ENCODE measurements at places on chromosomes 6 and 20.
A peak's percentile ranks its signal among the peaks of the same experiment; 100 is the strongest.

GRCh38 chr20:1997483-1998192, 3.8 kb upstream of the PDYN start:
- no peak for DNase-seq

DNA sequence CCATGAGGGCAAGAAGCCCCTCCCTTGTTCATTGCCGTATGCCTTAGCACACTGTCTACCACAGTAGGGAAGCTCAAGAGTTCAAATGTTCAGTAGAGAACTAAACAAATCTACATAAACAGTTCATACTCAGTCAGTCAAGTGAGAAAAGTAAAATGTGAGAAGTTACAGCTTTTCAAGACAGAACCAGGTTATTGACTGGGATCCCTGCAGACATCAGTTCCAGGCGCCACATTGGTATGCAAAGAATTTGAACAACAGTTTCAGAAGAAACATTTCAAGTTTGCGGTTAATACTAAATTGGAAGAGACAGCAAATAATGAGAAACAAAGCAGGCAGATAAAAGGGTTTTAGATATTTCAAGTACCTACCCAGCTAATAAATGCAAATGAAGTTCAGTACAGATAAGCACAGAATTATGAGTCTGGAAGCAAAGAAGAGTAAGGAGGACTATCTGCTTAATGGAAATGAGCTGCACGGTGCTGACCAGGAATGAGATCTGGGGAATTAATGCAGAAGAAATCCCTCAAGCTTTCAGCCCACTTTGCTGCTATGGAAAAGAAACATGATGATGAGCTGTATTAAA, 246.2 kb downstream of the HACE1 start:
- DNase-seq, result no peak

GRCh38 chr6:155341130-155341828, 27.0 kb upstream of the TFB1M start:
- DNase-seq, result no peak

DNA sequence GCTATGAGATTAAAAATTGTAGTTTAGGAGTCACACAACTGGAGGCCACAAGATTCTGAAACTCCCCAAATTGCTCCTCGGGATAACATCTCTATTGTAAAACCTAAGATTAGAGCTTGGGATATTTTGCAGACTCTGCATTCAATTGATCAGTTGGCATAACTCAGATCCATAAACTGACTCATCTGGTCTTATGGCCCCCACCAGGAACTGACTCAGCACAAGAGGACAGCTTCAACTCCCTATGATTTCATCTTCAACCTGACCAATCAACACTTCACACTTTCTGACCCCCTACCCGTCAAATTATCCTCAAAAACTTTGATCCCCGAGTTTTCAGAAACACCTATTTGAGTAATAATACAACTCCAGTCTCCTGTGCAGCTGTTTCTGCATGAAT, 257.3 kb downstream of the HAO1 start:
- no peak for DNase-seq

DNA sequence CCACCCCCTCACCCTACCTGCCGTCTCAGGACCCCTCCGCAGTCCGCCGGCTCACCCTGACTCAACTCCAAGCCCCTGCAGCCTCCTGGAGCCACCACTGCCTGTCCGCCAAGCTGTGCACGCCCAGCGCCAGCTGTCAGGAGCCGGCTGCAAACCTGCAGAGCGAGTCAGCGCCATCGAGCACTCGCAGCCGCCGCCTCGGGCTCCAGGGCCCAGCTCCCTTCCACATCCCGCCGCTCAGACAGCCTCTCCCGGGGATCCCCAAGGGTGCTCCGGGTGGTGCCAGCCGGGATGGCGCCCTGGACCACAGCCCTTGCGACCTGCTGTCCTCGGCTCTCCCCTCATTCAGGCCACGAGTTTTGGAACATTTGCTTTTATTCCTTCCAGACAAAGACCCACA, 4.3 kb downstream of the TNNC2 start:
- peak; percentile 13 for DNase-seq

DNA sequence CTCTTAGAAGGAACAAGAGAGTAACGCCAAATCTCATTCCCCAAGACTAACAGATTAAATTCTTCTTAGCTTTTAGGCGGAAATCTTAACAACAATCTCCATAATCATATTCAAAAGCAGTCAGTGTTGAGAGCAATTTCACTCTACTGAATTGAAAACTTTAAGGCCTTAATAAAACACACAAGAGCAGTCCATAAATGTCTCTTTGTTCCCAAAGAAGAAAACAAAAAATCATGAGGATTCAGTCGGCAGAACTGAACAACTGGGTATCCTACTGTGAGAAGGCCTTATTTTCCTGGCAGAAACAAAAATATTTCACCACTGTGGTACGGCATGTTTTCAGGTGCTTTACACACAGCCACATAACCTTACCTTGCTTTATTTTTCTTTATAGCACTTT, 14.4 kb downstream of the ABHD12 start:
- DNase-seq, result no peak

DNA sequence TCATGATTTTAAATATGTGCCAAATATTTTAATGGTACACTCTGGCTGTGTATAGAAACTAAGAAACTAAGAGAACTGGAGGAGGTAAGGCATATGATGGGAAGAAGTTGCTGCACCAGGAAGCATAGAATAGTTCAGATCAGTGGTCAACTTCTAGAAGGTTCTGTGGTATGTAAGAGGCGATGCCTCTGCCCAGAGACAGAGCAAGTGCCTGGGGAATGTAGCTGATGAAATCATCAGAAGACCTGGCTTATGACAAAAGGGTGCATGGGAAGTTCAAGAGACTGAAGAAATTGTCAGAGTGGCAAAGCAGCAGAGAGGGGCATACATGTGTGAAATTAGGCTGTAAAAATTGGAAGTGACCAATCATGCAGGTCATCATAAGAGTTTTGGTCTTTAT, 580.8 kb downstream of the BMP2 start:
- DNase-seq, result no peak

DNA sequence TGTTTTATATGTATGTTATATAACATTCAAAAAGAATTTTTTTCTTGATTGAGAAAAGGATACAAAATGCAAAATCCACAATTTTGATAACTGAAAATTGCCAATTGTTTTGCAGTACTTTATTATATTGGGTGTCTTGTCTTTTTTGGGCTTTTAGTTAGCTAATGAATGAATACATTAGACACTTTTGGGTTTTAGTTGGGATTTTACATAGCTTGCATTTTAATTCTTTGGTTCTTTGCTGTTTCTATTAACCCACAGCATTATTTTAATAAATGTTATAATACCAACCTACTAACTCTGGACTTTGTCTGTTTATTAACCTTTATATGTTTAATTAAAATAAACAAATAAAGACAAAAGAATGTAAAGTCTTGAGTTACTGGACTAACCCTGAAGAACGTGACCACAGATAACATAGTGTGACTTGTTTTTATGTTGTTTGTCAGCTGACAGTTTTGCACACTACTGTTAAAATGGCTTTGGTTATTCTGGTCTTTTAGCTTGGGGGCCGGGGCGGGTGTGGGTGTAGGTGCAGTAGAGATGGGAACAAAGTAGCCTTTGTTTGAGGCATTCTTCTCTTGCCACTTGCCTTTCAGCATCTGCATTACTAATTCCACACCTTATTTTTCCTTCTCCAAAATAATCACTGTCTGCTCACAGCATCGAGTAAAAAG, 159.1 kb downstream of the QKI start:
- DNase-seq, result no peak

GRCh38 chr20:33305589-33306057, 22.6 kb downstream of the BPIFB1 start:
- DNase-seq, result no peak

DNA sequence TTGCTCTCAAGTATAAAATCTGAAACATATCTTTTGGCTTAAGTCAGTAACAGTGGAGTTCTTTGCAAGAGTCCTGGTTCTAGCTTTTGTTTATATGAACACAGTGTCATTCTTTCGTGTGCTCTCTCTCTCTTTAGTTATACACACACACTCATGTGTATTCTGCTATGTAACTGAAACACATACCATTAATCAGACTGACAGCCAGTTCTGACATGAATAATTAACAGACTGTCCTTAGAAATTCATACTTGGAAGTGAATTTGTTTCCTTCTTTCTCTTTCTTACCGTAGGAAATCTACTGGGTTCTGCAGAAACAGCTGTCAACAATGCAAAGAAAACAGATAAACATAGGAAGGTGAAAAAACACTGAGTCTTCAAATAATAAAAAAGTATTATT, 2.5 kb downstream of the MCM9 start:
- no peak for DNase-seq

DNA sequence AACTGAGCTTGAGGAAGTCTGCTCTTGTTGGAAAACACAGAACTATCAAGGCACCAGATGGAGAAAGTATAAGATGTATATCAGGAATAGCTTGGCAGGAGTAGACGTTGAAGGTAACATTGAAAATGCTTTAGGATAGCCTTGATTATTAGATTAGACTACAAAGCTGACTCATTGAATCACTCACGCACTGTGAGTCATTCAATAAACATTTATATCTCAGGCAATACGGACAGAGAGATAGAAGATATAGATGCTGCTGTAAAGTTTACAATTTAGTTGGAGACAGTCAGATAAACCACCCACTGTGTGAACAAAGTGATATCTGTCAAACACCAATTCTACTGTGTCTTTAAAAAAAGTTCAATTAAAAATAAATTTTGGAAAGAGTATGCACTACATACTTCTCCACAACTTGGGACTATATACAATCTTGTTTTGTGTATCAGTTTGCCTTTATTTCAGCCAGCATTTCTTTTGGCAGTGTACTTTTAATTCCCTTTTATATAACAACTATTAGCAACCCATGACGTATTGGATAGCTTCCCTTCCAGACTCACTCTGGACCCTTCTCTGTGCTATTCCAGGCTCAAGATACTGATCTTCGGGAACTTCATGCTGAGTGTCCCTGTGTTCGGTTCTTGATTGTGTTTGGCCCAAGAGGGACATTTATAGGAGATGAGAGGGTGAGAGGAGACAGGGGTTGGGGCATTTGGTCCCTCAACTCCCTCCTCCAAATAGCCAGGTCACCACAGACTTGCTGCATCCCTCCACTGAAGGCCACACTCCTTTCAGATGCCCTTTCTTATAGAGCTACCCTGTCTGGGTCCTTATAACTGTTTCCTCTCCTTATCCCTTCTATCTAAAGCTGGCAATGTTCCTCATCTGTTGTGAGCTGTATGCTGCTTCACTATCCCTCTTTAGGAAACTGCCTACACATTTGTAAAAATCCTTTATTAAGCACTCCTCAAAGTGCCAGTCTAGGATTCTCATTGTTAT, 176.6 kb upstream of the PTPRK start:
- DNase-seq, result no peak

DNA sequence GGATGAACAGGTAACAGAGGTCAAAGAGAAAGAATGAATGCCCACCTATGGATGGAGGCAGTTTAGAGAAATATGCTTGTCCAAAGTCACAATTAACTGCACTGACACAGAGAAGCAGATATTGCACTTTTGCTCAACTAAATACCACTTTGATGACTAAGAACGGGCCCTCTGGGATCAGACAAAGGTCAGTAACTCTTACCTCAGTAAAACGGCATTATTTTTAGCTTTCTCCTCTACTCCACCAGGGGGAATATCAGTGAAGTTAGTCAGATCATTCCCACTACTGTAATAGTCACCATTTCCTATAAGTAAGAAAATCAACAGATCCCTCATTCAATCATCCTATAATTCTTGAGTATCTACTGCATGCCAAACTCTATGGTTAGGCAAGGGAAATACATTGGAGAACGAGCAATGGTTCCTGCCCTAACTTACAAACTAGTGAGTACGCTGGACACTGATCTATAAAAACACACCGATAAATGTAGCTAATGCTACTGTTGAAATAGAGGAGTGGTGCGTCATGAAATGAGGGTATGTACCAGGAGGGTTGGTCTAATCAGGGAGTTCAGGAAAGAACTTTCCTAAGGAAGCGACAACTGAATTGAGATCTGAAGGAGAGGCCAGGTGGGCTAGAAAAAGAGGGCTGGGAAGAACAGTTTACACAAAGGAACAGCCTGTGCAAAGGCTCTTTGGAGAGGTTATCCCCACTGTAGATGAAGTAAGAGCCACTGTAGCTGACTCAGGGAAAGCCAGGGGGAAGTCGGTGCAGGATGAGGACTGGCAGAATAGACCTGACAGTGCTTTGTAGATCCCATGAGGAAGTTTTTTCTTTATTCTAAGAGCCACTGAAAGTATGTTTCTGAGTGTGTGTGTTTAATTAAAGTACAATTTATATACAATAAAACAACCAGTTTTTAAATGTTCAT, 9.2 kb downstream of the ECI2 start:
- DNase-seq, result no peak

- no peak for DNase-seq
These were observed 26.1 kb upstream of the KCNB1 start for GRCh38 chr20:49508435-49509199.

DNA sequence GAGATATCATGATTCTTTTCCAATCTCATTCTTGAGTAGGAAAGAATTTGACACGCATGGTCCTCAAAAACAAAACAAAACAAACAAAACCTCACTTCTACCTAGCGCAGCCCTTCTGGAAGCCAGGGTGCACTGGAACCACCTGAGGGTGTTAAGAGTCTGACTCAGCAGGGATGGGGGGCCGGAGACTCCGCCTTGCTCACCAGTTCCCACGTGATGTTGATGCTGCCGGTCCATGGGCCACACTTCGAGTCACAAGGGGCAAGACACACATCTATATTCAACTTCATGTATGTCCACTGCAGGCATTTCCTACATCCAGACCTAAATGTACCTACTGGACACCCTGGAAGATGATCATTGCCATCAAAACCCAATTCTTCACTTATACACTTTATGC, 30.4 kb downstream of the BFSP1 start:
- no peak for DNase-seq

DNA sequence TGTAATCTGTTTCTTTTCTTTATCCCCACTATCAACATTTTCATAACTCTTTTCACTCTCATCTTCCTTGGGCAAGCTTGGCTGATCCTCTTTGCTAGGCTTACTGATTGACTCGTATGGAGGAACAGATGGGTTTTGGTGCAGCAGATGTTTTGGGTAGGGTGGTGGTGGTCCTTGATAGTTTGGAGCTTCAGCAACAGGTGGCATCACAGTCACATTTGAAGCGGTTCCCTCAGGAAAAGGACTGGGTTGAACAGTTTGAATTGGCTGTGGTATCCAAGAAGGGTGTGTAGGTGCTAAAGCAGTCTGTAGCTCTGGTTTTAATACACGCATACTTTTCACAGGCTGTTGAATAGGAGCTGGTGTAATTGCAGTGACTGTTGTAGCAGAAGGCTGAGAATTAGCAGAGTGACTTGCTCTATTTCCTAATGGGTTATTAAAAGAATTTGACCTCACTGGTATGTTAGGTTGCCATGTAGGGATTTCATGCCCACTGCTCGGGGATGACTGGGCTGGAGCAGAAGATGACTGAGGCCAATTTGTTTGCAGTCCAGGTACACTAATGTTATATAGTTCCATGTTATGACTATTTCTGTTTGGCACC, 34.5 kb downstream of the LATS1 start:
- no peak for DNase-seq

Data from activated CD4-positive, alpha-beta T cell treated with anti-CD3 and anti-CD28 coated beads for 48 hours (primary cell).